Stomach (tissue), 19 donors: ENCODE measurements at places on chromosomes 5 and 9. TPM values are rescaled to one million over a fixed set of nuclear protein-coding genes. Genes with fewer than 3 reads are reported as not detected.

- H3K27me3 ChIP-seq = peaks cover 18% of the 10 kb centered on the region
- H3K4me1 ChIP-seq = peaks cover 6% of the 10 kb centered on the region
- DNase-seq = peak; percentile 60
These were observed 560 bp downstream of the DOCK2 start for GRCh38 chr5:169637549-169638121.

DNA sequence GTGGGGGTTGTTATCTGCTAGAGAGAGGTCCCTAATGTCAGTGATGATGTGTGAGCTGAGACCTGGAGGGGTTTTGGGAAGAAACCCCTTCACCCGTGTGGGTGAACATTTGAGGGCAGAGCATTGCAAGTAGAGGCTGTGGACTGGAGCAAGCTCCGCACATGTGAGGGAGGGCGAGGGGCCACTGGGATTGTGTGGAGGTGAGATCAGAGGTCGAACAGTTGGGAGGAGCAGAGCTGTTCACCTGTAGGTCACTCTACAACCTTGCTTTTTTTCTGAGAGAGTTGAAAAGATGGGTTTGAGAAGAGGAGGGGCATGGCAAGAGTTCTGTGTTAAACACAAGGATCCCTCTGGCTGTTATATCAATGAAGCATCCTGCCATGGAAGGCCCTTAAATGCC is 480.4 kb upstream of the ZNF608 start:
- no peaks in the 10 kb centered on the region for H3K36me3 ChIP-seq
- no peak overlapping the region for H3K4me3 ChIP-seq
- H3K4me1 ChIP-seq = no peaks in the 10 kb centered on the region
- H3K27ac ChIP-seq = no peak overlapping the region
- no peaks in the 10 kb centered on the region for H3K27me3 ChIP-seq
- no peak for DNase-seq

Gene GTF2H2C
- total RNA-seq = 4.7 TPM

GRCh38 chr5:10707198-10708142 is 53.6 kb downstream of the DAP start:
- no peak for DNase-seq
- H3K36me3 ChIP-seq = peaks cover 6% of the 10 kb centered on the region
- no peaks in the 10 kb centered on the region for H3K27me3 ChIP-seq
- peaks cover 37% of the 10 kb centered on the region for H3K4me1 ChIP-seq
- no peak overlapping the region for H3K4me3 ChIP-seq

Gene SLC6A3
- total RNA-seq = not detected

DNA sequence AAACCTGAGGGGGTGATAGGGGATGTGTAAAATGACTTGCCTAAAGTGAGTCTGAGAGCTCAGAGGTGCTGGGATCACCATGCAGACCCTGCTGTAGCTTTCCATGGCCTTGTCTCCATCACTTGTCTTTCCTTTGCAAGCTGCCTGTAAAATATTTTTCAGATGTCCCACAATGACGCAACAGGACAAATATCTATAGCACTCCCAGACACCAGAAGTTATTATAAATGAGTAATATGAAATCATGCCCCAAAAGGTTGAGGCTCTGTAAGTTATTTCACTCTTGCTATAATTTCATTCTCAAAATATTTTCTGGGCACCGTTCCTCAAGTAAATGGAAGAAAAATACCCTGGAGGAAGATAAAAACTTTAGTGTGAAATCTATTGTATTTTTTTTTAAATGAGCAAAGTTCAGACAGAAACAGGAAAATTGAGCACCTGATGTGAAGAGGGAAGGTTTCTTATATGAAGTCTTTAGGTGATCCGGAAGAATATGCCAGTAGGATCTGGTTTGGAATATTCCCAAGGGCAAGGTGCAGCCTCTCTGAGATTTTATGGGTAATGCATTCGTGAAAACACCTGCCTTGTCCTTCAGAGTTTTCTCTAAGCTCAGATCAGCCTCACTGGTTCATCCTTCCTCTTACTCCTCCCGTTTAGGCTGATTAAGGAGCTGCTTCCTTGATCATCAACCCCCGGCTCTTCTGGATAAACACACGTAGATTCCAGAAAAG is 138.3 kb upstream of the DMAC1 start:
- H3K4me1 ChIP-seq = peaks cover 5% of the 10 kb centered on the region
- H3K27me3 ChIP-seq = no peaks in the 10 kb centered on the region
- no peak for DNase-seq
- H3K36me3 ChIP-seq = no peaks in the 10 kb centered on the region
- H3K27ac ChIP-seq = no peak overlapping the region
- no peak overlapping the region for H3K4me3 ChIP-seq

Gene BAAT
- not detected for total RNA-seq

- H3K27me3 ChIP-seq = no peaks in the 10 kb centered on the region
- H3K4me1 ChIP-seq = peaks cover 14% of the 10 kb centered on the region
- no peak for DNase-seq
- no peak overlapping the region for H3K4me3 ChIP-seq
These were observed 70.6 kb downstream of the HMHB1 start for GRCh38 chr5:143882520-143882919.

DNA sequence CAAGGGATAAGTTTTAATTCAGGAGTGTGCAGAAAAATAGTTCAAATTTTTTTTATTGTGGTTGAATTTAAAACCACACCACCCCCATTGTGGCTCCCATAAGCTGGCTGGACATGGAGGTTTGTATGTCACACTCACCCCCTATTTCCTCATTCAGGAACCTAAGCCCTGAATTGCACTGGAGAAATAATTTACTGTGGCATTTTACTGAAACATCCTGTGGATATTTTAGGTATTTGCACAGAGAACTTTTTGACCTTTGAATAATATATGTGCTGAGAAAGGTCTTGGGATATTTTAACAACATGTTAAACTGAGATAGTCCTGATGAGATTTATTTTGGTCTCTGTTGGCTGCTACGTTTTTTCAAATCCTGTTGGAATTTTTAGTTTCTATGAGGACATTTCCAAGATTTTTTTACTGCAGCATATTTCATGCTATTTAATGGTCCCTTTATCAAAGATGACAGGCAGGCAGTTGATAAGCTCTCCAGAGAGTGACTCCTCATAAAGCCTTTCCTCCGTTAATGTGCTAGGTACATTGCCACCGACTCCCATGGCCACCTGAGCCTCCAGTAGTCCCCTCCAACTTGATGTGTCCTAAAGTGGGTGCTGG is 51.2 kb upstream of the PALM2AKAP2 start:
- no peak overlapping the region for H3K27ac ChIP-seq
- H3K4me3 ChIP-seq = no peak overlapping the region
- no peak for DNase-seq
- no peaks in the 10 kb centered on the region for H3K27me3 ChIP-seq

Gene DNAI1
- total RNA-seq = not detected

- H3K36me3 ChIP-seq = no peaks in the 10 kb centered on the region
- peaks cover 23% of the 10 kb centered on the region for H3K4me1 ChIP-seq
- H3K4me3 ChIP-seq = no peak overlapping the region
- H3K27me3 ChIP-seq = no peaks in the 10 kb centered on the region
- DNase-seq = no peak
- no peak overlapping the region for H3K27ac ChIP-seq
These were observed 46.7 kb downstream of the SAR1B start for GRCh38 chr5:134585966-134586365.

Gene SURF4
- total RNA-seq = 123 TPM

DNA sequence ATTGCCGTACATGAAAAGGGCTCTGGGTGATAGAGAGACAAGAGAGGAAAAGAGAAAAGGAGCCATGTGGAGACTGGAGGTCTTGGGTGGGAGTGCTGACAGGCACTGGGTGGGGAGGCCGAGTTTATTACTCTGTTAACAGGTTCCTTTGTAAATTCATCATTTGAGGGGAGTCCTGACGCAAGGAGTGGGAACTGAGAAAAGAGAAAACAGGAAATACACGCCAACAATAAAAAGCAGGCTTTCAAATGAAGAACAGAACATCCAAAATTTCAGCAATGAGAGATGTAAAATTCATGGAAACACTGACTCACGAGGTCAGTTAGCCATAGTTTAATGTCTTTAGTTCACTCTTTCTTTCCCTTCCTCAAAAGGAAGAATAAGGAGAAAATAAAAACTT is 342.8 kb downstream of the TMEM167A start:
- H3K27ac ChIP-seq = no peak overlapping the region
- H3K27me3 ChIP-seq = no peaks in the 10 kb centered on the region
- peak; percentile 61 for DNase-seq
- H3K4me3 ChIP-seq = no peak overlapping the region
- no peaks in the 10 kb centered on the region for H3K4me1 ChIP-seq

Gene FRMPD1
- 0.18 TPM for total RNA-seq

GRCh38 chr5:35880156-35880555 is 23.5 kb downstream of the IL7R start:
- H3K27ac ChIP-seq = no peak overlapping the region
- DNase-seq = no peak
- H3K4me3 ChIP-seq = no peak overlapping the region
- H3K36me3 ChIP-seq = no peaks in the 10 kb centered on the region
- no peaks in the 10 kb centered on the region for H3K4me1 ChIP-seq
- H3K27me3 ChIP-seq = no peaks in the 10 kb centered on the region

Gene OLFM1
- 0.29 TPM for total RNA-seq

Gene MCCC2
- 14.6 TPM for total RNA-seq

Gene MORN5
- not detected for total RNA-seq

DNA sequence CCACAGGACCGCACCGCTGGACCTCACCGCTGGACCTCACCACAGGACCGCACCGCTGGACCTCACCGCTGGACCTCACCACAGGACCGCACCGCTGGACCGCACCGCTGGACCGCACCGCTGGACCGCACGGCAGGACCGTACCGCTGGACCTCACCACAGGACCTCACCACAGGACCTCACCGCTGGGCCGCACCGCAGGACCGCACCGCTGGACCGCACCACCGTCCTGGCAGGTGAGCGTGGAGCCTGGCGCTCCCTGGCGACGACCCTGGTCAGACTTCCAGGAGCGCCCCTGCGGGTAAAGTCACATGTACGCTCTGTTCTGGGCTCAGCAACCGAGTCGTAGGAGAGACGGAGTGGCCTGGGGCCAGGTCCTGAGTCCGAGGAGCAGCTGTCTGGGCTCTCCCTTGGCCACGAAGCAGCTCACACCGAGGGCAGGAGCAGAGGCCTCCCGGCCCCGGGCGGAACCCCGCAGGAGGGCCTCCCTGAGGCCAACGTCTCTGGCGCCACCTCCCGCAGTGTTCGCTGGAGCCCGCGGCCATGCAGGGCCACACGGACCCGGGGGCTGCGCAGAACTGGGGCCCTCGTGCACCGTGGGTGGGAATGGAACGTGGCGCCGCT is 30.5 kb downstream of the MRPL36 start:
- no peaks in the 10 kb centered on the region for H3K4me1 ChIP-seq
- no peak overlapping the region for H3K4me3 ChIP-seq
- DNase-seq = no peak
- H3K36me3 ChIP-seq = no peaks in the 10 kb centered on the region
- H3K27me3 ChIP-seq = peaks cover 8% of the 10 kb centered on the region

DNA sequence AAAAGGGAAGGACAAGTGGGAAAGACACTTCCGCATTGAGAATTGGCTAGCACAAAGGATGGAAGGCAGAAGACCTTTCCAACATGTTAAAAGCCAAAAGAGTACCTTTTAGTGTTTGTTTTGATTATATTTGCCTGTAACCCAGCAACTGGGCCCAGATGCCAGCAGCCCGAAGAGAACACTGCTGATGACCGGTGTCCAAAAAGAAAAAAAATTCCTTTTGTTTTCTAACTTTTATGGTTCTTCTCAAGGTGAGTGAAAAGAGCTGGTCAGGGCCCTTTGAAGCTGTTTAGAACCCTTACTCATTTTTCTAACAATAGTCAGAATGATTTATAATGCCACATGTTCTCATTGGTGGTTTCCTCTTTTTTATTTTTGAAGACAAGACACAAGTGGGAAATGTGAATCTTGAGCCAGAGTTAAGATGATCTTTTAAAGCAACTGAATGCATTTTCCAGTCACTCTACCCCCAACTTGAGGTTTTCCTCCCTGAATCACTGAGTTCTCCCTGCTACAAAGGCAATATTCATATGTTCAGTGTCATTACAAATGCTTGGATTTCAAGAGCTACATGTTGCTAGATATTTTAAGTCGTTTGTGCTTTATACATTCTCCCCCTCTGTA is 32.3 kb upstream of the ZNF462 start:
- H3K27ac ChIP-seq = no peak overlapping the region
- no peak overlapping the region for H3K4me3 ChIP-seq
- no peaks in the 10 kb centered on the region for H3K27me3 ChIP-seq
- no peaks in the 10 kb centered on the region for H3K36me3 ChIP-seq
- DNase-seq = no peak

- peaks cover 69% of the 10 kb centered on the region for H3K4me1 ChIP-seq
- H3K27me3 ChIP-seq = no peaks in the 10 kb centered on the region
- peak overlapping the region; percentile 74 for H3K27ac ChIP-seq
- no peak overlapping the region for H3K4me3 ChIP-seq
- DNase-seq = no peak
These were observed 19.0 kb upstream of the PHYHD1 start for GRCh38 chr9:128901822-128902221.

Gene TPPP
- 2.9 TPM for total RNA-seq
